Stimulated activated CD8-positive, alpha-beta memory T cell treated with anti-CD3 and anti-CD28 coated beads, Interleukin-7, amount 100 ng/mL, for 48 hours (primary cell): ENCODE measurements at places on chromosomes 2 and 18.
A peak's percentile ranks its signal among the peaks of the same experiment; 100 is the strongest.

DNA sequence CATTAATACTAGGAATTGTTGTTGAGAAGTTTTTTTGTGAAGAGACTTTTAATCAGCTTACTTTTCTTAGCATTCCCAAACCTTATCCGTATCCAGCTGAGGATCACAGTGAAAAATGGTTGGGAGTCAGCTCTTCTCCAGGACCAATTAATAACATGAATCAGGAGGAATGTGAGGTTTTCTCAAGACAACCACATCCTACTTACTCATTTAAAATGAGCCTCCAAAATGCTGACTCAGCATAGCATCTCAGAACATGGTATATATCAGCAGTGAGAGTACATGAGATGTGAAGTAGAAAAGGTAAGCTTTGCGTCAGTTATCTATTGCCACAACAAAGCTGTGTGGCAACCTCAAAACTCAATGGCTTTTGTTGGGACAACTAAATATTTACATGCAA lies 140.3 kb downstream of the NRP2 start:
- no peak for DNase-seq

DNA sequence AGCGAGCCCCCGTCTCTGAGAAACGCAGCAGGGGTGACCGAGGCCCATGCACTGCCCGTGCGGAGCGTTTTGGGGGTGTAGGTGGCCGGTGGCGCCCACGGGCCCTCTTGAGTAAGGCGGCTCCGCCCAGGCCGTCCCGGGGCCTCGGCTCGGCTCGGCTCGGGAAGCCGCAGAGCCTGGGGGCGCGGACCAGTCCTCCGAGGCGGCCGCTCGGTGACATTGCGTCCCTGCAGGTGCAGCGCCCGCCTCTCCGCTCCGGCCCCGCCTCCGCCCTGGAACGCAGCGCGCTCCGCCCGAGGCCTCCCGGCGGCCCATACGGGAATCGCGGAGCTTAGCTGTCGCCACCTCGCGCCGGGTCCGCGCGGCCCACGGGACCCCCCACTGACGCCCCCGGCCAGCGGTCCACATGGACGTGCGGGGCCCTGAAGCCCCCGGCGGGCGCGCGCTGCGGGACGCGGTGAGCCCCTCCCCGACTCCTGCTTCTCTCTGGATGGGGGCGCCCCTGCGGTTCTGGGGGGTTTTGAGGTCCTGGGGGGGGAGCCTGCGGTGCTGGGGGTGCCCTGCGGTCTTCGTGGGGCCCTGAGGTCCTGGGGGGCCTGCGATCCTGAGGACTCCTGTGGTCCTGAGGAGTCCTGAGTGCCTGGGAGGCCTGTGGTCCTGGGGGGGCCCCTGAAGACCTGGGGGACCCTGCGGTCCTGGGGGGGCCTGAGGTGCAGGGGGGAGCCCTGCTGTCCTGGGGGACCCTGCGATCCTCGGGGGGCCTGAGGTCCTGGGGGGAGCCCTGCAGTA lies at the start of gene HSBP1L1:
HSBP1L1 (plus strand) TSS at position 314 of the 789 bp plus-strand sequence; CDS start at position 407, 93 bp downstream.
- peak; percentile 35 for DNase-seq

GRCh38 chr2:144217853-144218633 lies 301.9 kb downstream of the ZEB2 start:
- DNase-seq = no peak

- no peak for DNase-seq
These were observed 49.4 kb downstream of the LONRF2 start for GRCh38 chr2:100272841-100273329.

GRCh38 chr2:230219419-230220331 lies at the start of gene SP110:
Gene SP110, minus strand, starts transcription at chr2:230219984. Its CDS starts 3,057 bp downstream, at chr2:230216927.
- peak; percentile 53 for DNase-seq

DNA sequence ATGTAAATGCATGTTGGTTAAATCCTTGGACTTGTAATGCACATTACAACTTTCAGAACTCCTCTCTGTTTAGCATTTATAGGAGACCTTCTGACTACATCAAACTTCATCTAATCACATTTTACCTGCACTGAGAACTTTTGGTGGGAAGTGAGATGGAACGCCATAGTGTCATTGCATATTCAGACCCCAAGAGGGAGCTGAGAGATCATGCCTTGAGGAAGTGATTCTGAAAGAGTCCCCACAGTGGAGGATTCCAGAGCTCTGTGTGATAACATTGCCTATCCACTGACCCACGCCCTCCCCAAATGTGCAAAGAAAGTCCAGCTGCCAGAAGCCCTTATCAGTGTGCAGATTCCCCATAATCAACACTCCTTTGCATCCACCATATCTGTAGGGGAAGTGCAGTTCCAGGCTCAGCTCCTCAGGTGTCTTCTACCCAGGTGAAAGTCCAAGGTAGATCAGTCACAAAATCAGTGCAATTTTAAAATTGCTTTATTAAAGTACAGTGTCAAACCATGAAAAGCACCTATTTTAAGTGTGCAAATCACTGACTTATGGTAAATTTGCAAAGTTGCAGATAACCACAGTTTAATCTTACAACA lies 212.4 kb downstream of the RPIA start:
- no peak for DNase-seq

DNA sequence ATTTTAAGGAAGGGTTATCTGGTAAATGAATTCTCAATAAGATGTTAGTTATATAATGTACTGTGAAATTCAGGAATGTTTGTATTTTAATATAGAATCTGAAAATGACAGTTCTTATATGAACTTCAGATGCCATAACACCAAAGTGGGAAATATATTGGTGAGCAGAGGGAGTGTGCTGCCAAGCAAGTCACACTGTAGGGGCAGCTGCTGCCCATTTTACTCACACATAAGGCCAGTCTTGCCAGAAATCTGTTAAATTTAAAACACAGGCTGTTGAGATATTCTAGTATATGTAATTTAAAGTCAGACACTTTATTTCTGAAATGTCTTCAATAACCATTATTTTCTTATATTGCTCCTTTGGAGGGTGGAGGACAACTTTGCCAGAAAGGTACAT lies 34.6 kb upstream of the C1GALT1C1L start:
- no peak for DNase-seq

GRCh38 chr18:48821251-48821590 lies 129.5 kb downstream of the SMAD7 start:
- no peak for DNase-seq

- DNase-seq = no peak
These were observed 183.8 kb upstream of the STON1 start for GRCh38 chr2:48346124-48346536.

GRCh38 chr18:58947136-58947732 lies 82.6 kb downstream of the ZNF532 start:
- no peak for DNase-seq

- DNase-seq = no peak
These were observed 7.3 kb upstream of the ATP6V1B1 start for GRCh38 chr2:70928366-70928765.

- no peak for DNase-seq
These were observed 140.3 kb downstream of the RPIA start for GRCh38 chr2:88831792-88832248.

DNA sequence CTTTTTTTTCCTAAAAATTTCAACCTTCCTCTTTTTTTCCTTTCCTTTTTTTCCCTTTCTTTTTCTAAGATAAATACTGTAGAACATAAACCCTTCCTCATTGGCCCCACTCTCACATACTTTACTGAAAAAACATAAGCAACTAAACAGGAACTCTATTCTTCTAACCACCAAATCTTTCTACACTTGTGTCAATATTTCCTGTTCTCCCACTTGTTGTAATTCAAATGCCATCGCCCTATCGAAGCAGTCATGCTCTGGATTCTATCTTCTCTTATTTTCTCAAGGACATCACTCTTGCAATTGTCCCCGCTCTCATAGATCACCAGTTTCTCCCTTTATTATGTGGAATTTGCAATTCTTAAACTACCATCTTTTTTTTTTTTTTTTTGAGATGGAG lies 20.2 kb upstream of the SSB start:
- no peak for DNase-seq

DNA sequence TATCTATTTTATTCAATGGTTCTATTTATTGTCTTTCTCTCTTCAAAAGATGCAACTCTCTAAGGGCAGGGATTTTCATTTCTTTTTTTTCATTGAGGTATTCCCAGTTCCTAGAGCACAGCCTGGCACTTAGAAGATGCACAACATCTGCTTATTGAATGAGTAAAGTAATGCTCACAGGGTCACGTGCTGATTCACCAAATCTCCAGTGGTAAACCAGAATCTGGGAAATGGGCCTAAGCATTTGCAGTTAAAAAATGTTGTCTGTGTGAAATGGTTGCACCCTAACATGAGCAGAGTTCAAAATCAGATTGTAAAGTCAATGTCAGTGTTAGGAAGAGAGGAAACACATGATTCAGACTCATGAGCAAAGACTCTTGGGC lies 15.8 kb downstream of the SLC8A1 start:
- DNase-seq = no peak

DNA sequence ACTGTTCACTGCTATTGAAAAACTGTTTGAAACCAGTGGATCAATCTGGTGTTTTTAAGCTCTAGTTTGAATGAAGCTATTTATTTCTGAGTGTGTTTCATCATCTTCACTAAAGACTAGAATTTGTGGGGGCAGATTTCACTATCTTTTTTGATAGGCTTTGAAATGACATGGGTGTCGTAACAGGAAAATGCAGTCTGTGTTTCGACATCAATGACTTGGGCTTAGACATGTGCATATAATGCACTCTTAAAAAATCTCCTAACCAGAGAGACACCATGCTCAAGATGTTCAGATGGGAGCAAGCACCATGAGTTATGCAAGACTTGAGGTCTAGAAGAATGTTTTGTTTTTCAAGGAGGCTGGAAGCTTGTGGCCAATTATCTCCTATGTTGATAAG lies 221.6 kb downstream of the GPD2 start:
- DNase-seq = no peak

DNA sequence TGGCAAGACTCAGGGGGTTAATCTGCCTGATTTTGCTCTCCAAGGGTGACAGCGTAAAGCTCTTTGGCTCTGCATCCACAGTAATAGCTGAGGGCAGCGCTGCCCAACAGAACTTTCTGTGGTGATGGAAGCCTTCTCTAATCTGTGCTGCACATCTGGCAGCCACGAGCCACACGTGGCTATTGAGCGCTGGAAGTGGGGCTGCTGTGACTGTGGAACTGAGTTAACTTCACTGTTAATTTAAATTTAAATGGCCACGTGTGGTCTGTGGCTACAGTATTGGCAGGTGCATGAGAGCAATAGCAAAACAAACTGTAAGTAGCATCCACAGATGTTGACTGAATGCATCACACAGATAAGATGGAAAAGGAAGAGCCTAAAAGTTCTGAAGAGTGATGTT lies 47.3 kb upstream of the TMEM200C start:
- DNase-seq = no peak

DNA sequence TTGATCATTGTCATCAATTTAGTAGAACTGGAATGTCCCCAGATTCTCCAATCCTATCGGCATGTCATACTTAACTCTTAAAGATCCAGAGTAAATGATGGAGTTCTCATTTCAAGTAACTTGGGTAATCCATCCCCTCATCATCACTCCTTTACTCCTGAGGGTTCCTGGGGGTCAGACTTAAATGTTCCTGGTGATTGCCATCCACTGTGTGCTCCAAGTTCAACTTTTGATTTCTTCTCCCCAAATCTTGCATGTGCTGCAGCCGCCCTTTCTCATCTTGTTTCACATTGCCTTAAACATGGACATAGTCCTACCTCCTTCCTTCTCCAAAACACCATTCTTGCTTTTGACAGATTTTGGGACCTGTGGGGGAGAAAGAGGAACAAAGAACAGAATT lies 43.2 kb downstream of the HNMT start:
- DNase-seq = no peak

GRCh38 chr18:10067670-10068659 lies 154.1 kb downstream of the VAPA start:
- DNase-seq = no peak

DNA sequence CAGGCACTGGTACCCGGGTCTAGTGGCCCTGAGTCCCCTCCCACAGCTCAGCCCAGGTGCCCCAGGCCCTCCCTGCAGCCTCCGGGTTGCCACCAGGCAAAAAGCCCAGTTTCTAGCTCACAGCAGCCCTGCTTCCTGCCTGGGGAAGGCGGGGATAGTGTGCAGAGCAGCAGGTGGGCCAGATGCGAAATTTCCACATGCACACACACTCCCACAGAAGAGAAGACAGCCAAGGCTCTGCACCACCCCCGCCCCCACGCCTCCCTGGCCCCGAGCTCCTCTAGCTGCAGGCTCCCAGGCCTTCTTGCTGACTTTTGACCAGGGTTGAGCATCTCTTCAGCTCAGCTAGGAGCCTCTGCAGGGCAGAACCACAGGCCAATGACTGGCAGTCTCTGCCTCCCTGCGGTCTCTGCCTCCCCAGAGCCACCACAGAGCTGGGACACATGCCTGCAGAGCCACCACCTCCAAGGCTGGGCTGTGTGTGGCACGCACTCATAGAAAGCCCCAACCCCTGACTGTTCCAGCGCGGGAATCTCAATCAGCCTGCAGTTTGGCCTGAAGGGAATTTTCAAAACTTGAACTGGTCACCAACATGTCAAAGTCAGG lies 7.2 kb downstream of the SLC66A2 start:
- no peak for DNase-seq

DNA sequence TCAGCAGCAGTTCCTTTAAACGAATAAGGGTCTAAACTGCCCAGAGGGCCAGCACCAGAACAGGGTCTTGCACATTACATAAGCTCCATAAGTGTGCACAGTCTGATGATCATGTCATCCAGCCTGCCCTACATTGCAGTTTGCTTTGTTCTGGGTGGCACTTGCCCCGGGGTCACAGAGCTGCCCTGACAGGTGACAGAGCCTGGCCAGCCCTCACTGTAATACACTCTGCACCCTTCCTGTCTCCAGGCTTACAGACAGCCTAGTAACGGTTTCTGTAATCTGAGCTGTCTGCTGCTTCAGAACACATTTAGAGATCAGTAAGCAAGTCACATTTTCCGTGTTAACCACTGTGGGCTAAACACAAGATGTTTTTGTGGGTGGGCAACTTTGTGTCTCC lies 213.3 kb downstream of the FAM210A start:
- no peak for DNase-seq

- DNase-seq = no peak
These were observed 32.4 kb downstream of the INPP4A start for GRCh38 chr2:98477036-98477435.

DNA sequence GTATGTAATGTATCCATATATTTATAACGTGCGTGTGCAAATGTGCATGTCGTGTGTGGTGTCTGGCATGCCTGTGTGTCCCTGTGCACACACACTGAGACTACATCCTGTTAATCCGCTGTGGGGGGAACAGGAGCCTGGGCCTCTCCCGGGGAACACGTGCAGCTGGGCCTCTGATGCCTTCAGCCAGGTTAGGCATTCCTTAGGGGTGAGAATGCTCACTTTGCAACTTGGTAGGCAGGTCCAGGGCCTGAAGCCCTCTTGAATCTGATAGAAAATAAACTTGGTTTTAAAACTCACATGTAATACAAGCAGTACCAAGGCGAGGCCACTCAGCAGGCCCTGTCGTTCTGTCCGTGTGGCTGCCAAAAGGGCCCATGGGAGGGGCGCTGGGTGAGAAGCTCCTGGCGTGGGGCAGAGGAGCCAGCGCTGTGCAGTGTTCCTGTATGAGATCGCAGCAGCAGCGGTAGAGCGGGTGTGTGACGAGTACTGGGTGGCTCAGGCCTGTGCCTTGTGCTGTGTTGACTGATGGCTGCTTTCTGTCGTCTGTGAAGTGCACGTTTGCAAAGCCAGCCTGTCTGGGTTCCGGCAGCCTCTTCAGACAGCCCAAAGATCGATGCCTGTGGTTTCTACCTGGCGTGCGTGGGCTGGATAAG lies 16.2 kb downstream of the SALL3 start:
- no peak for DNase-seq

- DNase-seq = no peak
These were observed 58.3 kb downstream of the LDLRAD4 start for GRCh38 chr18:13276530-13277520.

- no peak for DNase-seq
These were observed 17.7 kb downstream of the SPDYA start for GRCh38 chr2:28828382-28828781.
